ENCODE measurements at places on chromosomes 7 and 10.

DNA sequence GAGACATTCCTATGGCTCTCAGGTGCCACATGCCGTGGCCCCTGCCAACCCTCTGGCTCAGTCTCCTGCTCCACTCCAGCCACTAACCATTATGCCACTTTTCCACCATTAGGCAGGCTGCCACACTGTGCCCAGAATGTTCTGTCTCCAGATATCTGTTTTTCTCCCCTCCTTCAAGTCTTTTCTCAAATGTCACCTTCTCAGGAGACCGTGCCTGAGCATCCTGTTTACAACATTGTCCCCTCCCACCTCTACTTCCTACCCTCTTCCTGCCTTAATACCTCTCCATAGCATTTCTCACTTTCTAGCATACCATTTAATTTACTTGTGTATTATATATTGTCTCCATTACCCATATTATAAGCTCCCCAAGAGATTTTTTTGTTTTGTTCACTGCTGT, 162.5 kb upstream of the LYZL2 start:
- no peak for DNase-seq

- no peak for DNase-seq
Measured at GRCh38 chr7:75567948-75568595, 76.0 kb downstream of the SPDYE5 start.

DNA sequence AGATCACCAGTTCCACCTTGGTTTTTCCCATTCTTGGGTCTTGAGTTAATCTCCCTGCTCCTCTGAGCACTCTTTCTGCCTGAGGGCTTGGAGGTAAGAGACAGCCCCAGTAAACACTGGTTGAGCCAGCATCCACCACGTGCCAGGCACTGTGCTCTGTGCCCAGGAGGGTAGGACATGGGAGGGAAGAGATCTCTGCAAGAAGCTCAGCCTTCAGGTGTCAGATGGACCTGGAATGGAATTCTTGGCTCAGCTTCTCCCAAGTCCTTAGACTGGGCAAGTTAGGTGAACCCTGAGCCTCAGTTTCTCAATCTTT, 2.5 kb downstream of the ZYX start:
- DNase-seq: no peak

DNA sequence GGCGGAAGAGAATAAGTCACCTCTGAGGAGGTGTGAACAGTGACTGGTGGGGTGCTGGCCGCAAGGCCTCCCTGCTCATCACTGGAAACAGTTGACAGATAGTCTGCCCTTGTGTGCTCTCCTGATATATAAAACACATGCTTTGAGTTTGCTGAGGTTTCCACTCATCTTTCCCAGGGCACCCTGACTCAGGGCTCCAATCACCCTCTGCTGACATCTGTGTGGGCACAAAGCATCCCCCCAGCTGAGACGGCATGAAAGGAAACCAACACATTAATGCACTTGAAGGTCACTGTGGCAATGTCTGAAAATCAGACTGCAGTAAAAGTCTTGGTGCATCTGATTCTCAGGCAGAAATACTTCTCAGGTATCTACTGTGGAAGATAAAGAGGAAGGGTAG, 49.8 kb downstream of the EPDR1 start:
- DNase-seq: no peak

DNA sequence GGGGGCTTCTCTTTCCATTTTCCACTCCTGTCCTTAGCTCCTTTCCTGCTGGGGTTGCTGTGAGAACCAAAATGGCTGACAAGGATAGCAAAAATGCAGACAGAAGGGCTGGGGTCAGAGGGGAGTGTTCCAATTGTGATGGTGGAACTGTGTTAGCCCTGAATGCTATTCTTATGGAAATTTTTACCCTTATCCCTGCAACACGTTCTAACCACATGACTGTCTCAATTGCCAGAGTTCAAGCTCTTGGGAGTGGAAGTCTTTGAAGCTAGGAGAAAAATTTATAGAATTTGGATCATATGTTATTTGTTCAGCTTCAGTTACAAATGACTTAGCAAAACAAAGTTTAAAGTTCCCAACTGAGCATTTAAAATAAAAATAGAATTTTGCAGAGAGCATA, 134.1 kb downstream of the ADCYAP1R1 start:
- no peak for DNase-seq

DNA sequence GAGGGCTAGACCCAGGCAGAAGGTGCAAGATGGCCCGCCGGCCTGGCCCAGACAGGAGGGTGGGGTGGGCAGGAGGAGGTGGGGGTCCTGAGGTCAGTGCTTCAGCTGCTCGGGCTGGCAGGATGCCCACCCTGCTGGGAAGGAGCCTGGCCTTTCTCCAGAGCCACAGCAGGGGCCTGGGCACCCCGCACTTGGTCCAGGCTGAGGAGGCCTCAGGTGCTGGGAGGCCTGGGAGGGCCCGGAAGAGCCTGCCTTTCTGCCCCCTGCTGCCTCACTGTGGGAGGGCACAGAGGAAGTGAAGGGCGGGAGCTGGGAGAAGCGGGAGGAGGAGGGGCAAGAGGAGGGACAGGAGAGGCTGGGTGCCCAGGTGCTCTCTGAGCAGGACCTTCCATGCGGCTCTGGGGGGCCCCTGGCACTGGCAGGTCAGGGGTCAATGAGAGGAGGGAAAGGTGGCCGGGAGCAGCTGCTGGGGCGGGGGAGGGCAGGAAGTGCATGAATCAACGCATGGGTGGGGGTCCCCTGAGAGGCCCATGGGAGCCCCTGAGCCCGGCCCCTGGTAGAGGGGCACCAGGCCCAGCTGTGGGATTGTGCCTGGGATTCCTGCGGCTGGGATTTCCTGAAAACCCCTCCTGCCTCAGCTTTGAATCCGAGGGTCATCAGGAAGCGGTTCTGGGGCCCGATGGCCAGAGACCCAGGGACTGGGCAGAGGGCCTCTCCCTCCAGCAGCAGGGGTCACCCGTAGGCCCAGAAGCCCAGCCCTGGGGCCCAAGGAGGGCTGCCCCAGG, 49.9 kb downstream of the PWWP2B start:
- no peak for DNase-seq

- DNase-seq: no peak
Measured at GRCh38 chr7:117009705-117010361, 56.5 kb downstream of the ST7 start.

DNA sequence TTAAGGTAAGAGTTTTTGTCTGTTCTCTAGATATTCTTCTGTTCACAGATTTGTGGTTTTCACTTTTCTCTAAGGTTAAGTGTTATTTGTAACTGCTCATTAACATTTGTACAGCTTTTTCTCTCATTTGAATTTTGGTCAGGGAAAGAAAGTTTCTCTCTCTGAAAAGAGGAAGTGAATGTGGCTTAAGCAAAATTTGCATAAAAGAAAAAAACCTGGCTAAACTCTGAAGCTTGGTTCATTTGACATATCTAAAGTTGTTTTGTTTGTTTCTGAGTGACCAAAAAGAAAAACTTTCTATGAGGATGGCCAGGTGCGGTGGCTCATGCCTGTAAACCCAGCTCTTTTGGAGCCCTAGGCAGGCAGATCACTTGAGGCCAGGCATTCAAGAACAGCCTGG, 22.0 kb upstream of the SLC26A4 start:
- no peak for DNase-seq

GRCh38 chr7:116924741-116925140, 28.6 kb upstream of the ST7 start:
- no peak for DNase-seq

DNA sequence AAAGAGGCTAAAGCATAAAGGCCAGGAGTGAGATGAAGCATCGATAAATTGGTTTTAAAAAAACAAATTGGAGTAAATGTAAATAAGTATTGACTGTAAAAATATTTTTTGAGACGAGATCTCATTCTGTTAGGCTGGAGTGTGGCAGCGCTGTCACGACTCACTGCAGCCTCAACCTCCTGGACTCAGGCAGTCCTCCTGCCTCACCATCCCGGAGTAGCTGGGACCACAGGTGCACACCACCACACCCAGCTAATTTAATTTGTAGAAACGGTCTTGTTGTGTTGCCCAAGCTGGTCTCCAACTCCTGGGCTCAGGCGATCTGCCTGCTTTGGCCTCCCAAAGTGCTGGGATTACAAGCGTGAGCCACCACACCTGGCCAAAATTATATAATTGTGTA, 17.8 kb downstream of the HNRNPA2B1 start:
- no peak for DNase-seq

DNA sequence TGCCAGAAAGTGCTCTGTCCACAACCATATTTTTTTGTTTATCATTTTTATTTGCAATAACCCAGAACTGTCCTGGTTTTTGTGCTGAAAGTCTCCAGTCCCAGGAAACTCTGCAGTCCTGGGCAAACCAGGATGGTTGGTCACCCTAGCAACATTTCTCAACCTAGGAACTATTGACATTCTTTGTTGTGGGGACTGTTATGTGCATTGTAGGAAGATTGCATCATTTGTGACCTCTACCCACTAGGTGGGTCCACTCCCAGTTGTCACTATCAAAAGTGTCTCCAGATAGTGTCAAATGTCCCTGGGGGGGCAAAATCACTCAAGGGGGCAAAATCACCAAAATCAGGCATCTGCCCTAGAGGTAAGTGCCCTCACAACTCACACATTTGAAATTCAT, 14.0 kb upstream of the SRI start:
- DNase-seq: no peak

- DNase-seq: no peak
Measured at GRCh38 chr10:98170249-98171117, 36.0 kb downstream of the R3HCC1L start.

DNA sequence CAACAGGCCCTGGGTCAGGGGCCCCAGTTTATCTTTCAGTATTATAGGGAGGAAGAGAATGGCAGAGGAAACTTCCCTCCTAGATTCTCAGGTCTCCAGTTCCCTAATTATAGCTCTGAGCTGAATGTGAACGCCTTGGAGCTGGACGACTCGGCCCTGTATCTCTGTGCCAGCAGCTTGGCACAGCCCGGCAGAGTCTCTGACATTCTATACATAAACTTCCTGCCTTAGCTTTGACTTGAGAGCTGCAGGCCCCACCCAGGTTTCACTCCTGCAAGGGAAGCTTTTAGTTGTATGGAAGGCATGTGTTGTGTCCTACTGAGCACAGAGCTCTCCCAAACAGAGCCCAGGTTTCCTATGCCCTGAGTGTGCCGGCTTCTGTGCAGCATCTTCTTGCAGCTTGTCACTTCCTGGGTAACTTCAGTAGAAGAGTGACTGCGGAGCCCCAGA, 205.6 kb upstream of the PRSS58 start:
- no peak for DNase-seq

DNA sequence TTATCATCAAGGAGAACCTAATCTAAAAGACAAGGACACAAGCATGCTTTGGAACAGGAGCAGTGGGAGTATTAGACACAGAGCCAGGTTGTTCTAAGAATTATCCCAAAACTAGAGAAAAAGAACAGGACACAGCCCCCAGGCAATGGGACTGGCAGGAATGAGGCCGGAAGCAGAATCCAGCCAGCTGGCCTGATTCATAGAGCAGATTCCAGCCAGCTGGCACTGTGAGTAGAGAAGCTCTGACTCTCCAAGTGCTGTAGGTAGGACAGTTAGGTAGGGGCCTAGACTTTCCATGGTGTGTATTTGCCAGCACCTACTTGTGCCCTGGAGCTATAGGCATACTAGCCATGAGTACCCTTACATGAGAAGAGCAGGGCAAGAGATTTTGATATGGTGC, 13.3 kb upstream of the RAB18 start:
- no peak for DNase-seq

GRCh38 chr10:68566955-68567354, 6.8 kb downstream of the TET1 start:
- DNase-seq: no peak

DNA sequence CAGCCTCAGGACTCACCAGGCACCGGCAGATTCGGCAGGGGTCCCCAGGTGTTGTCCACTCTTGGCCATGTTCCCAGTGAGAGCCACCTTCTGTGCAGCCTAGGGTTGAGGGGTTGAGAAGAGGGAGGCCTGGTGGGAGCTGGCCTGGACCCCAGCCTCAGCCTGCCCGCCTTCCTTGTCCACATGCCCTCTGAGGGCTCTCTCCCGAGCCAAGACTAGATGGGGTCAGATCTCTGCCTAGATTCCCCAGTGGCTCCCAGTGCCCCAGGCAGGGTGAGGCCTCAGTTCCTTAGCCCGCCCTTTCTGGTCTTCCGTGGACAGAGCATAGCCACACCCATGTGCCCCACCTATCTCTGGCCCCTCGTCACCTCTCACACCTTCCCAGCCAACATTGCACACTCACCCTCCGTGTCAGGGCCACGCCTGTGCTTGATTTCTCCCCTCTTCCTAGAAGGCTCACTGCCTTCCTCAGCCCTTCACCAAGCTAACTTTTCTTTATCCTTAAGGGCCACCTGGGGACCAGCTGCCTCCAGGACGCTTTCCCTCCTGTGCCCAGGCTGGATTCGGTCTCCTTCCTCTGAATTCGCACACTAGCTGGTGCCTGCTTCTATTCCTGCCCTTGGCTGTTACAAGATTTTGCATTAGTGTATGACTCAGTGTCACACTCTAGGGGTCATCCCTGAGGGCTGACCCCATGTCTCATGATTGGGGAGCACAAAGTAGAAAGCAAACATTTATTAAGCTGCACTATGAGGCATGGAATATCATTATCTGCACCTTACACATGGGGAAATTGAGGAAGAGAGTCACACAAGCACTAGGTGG, 7.5 kb downstream of the KCP start:
- no peak for DNase-seq

- DNase-seq: no peak
Measured at GRCh38 chr7:2190531-2190930, 42.2 kb downstream of the MAD1L1 start.

DNA sequence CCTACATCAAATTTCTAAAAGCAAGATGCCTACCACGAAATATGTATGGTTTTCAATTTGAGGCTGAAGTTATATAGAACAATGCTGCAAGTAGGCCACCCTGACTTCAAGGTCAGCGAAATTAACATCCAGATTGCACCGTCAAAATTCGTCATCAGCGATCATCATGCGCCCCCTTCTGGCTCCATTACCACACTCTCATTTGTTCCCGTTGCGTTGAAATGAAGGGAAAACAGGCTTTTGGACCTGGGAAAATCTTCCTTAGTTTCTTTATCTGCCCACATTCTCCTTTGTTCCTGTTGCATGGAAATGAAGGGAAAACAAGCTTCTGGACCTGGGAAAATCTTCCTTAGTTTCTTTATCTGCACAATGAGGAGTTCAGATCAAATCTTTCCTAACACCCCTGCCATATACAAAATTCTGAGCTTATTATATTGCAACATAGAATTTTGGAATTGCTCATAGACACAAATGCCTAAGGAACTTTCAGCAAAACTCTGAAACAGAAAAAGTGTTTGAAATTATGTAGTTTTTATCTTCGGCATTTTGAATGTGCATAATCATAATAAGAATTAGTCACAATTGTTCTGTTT, 98.2 kb upstream of the PRKCQ start:
- no peak for DNase-seq

DNA sequence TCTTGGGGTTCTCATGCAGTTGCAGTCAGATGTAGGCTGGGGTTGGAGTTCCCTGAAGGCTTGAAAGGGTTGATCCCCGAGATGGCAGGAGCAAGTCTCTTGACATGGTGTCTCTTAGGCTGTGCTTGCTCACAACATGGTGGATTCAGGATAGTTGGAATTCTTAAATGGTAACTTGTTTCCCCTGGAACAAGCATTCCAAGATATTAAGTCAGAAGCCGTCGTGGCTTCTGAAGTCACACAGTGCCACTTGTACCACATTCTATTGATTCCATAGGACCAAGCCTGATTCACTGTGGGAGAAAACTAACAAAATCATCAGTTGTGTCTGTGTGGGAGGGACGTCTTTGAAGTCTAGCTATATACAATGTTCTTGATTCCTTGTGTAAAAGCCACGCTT, 3.5 kb upstream of the SLC35B4 start:
- no peak for DNase-seq

Data from D721Med (cell line).